ENCODE measurements at places on chromosomes 2 and 18. TPM values are rescaled to one million over a fixed set of nuclear protein-coding genes. Genes with fewer than 3 reads are reported as not detected.

Gene SLC16A14
- total RNA-seq: 2.3 TPM

Gene IL36B
- total RNA-seq: not detected

Gene PSMA8
- not detected for total RNA-seq

Gene LINC00305
- total RNA-seq: not detected

Gene CEP68
- total RNA-seq: 11.5 TPM

Gene KCNJ3
- total RNA-seq: not detected

Gene RAD51AP2
- not detected for total RNA-seq

Gene CPO
- total RNA-seq: 0.32 TPM

Gene SERPINB11
- not detected for total RNA-seq

Gene MPPE1
- 52.1 TPM for total RNA-seq

Gene PAIP2B
- 1.1 TPM for total RNA-seq

Gene DGUOK
- 44.7 TPM for total RNA-seq

Gene CPS1
- 28.2 TPM for total RNA-seq

Gene AQP4
- not detected for total RNA-seq

Gene TBR1
- total RNA-seq: under 0.01 TPM

Gene MIB1
- 51.4 TPM for total RNA-seq

Gene C2orf66
- total RNA-seq: 0.13 TPM

Gene CNGA3
- total RNA-seq: 0.43 TPM

Gene ARHGEF4
- total RNA-seq: 12.9 TPM

Gene CYP27A1
- total RNA-seq: 54.0 TPM

Gene POTEJ
- not detected for total RNA-seq

Gene ZDBF2
- 20.9 TPM for total RNA-seq

Gene PPP1R1C
- total RNA-seq: 2.2 TPM

Measured in articular chondrocyte of knee joint (primary cell).